ENCODE measurements at places on chromosomes 5 and 9.

DNA sequence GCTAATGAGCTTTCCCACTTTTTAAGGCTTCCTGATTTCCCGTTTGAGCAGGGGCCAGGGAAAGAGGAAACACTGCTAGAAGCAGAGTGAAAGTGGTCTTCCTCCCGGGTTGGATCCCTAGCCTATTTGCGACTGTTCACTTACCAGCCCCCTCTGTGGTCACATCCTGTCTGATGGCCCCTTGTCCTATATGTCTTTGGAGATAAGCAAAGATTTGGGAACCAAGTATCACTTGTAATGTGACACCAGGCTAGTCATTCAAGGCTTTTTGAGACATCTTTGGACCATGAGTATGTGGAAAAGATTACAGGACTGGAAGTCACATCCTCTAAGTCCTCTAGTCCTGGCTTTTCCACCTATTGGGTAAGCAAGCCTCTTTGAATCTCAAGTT is 6.1 kb downstream of the DNAJB5 start:
- peak; percentile 4 for DNase-seq

DNA sequence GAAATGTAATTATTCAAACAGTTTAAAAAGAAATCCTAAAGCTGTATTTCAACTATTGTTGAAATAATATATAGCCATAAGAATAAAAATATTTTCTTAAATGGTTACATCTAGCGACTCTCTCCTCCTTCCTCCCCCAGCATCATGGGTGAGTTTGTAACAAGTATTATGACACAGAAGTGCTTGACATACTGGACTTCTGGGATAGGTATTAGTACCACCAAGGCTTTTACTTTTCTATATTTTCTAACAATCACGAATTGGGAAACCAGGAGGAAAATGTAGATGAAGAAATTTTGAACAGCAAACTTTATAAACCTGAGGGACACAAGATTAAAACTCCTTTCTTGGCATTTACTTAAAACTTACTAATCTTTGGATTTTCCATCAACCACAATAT is 4.4 kb downstream of the RORB start:
- DNase-seq, result no peak

- DNase-seq, result no peak
Measured at GRCh38 chr5:150567031-150567717, 59.2 kb downstream of the NDST1 start.

DNA sequence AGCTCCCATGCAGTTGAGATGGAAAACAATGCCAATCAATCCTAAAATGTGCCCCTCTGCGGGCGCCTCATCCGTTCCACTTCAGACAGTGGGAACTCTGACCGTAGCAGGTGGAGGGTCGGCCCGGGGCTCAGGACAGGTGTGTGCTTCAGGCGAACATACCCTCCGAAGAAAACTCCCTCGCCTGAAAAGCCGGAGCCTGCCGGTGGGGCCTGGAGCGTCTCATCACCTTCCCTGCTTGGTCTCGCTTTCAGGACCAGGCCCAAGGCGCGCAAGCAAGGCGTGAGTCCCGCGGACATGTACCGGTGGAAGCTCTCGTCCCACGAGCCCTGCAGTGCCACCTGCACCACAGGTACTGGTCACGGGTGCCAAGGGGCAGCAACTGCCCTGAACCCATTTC is 26.4 kb downstream of the ADAMTSL2 start:
- DNase-seq, result no peak

- no peak for DNase-seq
Measured at GRCh38 chr5:54889826-54890225, 95.6 kb downstream of the ESM1 start.

DNA sequence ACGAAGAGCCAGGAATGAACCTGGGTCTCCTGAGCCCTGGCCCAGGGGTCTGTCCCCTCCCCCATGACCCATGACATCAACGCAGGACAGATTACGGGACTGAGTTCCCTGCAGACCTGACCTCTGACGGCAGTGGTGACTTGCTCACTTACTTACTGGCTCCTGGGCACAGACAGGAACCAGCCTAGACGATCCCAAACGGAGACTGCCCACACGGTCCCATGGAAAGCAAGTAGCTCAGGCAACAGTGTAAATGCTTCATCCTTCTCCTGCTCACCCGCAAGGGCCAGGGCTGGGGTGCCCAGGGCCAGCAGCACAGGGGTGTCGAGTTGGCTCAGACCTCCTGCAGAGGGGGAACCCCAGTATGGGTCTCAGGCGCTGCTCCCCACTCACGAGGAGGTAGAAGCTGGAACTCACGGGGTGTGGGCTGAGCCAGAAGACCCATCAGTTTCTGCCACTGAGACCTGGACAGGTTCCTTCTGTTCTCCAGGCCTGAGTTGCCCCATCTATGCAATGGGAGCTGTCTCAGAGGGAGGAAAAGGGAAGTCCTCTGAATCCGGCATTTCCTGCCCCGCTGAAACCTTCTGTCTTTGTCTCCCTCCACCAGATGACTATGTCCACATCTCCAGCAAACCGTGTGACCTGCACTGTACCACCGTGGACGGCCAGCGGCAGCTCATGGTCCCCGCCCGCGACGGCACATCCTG is 5.6 kb downstream of the ADAMTSL2 start:
- no peak for DNase-seq

DNA sequence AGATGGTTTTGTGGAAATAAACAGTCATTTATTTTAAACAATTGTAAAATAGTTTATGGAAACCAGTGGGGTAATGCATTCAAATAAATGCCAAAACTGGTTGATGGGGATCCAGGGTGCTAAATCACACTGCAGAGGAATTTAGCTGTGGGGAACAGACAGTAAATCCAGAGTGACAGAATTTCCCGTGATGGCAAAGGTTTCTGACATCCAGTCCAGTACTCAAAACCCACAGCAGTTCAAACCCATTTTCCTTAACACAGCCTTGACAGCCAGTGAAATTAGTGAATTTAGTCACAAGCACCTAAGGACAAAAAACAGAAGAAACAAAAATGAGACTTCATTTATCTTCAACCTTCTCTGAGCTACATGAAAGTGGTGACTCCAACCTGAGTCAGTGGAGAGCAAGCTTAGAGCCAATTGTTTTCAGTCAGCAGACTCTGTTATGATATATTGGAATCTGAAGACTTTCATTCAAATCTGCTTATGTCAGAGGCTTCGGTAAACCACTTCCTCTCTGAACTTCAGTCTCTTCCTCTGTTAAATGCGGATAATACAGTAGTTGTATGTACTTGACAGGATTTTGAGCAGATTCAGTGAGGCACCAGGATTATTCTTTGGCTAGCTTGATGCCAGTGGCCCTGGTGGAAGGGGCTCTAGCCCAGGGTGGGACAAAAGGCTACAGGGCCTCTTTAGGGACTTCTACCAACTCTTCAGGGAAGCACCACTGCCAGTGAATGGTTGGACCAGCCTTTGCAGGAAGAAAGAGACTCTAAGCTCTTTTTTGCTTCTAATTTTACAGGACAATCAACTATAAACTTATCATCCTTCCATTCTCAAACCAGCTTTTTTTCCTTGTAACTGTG is 185.3 kb downstream of the MAPKAP1 start:
- no peak for DNase-seq

DNA sequence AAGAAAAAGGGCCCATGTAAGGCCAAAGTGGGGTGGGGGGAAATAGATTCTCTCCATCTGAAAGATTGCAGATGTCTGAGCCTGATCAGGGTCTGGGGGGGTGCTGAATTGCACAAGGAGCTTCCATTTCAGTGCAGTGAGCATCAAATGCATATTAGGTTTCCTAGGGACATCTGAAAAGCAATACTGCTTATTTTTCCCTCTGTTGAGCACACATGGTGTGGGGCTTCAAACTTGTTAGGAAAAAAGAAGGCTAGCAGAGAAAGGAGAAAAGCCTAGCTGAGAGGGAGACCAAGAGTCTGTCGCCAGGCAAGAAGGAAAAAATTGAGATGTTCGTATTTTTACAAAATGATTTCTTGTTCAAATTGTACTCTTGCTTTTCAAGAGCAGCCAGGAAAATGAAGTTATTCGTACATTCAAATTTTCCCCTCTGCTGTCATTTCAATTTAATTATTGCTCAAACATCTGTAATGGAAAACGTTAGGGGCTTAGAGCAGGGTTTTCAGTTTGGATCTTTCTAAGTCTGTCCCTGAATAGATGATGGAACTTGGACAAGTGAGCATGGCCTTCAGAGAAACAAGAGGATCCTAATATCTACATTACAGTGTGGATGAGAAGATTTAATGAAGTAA is 191.9 kb upstream of the GAS1 start:
- DNase-seq, result no peak

- no peak for DNase-seq
Measured at GRCh38 chr9:68739621-68740174, 34.7 kb downstream of the PIP5K1B start.

DNA sequence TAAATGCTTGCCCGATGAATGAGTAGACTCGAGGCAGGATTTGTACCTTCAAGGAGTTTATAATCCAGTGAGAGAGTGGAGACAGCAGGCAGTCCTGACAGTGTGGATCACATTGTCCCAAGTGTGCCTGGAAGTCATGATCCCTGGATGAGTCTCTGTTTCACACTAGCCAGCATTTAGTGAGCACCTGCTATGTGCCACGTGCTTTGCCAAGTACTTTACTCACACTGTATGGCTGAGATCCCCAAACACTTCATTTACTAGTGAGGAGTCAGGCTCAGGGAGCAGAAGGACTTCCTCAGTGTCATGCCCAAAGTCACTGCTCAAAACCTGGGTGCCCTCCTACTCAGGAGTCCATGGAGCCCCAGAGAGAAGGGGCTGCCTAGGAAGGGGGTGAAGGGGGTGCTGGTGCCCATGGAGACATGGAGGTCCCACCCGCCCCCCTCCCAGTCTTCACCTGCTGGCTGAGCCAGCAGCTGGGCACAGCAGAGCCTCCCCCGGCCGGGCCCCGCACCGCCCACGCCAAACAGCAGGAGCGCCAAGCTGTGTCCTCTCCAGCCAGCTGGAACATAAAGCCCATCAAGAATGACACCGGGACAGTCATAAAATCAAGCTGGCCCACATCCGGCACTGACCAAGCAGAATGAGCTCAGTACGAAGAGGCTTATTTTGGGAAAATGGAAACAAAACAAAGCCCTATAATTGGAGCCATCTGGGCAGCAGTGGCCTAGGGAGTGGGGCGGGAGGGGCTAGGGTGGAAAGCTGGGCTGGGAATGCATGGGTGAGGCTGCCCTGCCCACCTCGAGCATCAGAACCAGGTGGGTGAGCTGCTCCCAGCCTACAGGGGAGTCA is 10.6 kb downstream of the LAMC3 start:
- DNase-seq, result peak; percentile 35

DNA sequence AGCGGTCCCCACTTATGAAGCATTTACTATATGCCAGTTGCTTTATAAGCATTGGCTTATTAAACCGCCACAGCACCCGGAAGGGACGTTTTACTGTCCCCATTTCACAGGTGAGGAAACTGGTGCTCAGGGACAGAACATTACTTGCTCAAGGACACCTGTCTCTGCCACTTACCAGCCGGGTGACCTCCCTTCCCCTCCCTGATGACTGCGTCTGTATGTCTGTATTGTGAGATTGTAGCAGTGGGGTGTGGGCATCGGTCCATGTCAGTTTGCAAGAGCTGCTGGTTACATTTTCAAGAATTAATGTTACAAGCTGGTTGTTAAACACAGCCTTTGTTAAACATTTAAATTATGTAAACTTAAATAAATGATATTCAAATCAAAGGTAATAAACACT is 77.6 kb upstream of the LMX1B start:
- DNase-seq, result no peak

DNA sequence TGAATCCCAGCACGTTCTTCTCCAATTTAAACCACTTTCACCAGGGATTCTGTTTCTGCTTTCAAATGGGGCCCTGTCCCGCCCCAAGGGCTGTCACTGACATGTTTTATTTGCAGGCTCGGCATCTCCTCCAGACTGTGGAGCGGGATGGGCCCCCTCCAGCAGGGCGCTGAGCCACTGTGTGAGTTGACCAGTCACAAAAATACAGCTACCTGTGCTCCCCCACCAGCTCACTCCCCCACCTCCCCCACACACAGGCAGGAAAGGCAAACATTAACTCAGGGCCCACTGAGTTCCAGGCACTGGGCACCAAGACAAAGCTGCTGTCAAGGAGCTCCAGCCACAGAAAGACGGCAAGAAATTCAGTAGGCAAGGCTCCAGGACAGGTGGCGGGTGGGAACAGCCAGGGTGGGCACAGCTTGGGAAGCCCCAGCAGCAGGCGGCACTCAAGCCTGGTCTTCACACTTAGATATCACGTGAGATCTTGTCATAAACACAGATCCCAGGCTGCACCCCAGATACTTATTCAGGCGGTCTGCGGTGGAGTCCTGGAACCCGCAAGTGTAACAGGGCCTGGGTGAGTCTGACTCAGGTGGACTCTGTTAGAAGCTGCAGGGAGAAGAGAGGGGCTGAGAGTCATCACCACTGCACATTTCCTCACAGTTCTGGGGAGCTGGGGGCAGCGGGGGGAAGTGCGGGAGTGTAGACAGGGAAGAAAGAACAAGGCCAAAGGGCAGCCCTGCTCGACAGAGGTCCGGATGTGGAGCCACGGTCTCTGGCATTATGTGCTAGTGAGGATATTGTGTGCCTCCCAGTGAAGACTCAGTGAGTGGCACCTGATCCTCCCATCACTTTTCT is 44.7 kb downstream of the OR2V1 start:
- DNase-seq, result no peak

GRCh38 chr9:37528652-37529471 is 43.1 kb downstream of the POLR1E start:
- DNase-seq, result no peak

- DNase-seq, result no peak
Measured at GRCh38 chr5:156694598-156694997, 155.5 kb upstream of the PPP1R2B start.

DNA sequence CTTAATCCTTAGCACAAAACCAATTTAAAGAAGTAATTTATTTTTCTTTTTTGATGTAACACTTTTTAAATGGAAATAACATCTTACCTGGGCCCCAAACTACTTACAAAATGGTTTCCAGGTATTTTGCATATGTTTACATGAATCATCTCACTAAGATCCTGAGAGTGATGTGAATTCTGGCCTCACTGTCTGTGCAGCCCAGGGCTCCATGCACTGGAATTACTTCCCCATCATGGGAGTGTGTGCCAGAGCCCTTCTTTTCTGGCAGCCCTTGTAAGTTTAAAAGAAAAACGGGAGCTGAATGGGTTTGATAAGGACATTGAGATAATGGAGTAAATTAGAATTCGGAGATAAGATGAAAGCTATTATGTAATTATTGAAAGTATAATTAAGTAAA is 12.2 kb upstream of the F2R start:
- no peak for DNase-seq

GRCh38 chr5:29054694-29055093 is 2016.3 kb upstream of the CDH9 start:
- DNase-seq, result no peak

GRCh38 chr9:116087246-116087645 is 66.3 kb upstream of the PAPPA start:
- DNase-seq, result no peak

DNA sequence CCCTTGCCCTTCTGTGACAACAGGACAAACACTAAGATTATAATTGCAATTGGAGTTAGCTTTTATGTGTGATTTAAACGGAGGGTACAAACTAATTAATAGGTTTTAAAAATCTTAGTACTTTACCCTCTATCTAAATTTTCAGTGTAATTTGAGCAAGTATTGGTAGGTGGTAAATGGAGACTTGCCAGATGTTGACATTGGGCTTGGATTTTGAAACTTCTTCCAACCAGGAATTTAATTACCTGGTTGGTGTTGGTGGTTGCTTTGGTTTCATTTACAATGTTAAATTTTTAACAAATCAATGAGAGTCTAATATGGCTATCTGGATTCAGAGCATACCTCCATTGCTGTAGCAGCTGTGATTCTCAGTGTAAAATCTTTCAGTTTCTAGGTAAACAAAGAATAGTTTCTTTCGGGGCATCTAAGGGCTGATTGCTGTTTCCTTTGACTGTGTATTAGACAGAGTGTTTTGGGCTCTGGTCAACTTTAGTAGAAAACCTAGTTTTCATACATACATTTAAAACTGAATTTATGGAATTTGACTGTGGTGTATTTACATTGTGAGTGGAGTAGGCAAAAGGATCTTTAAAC is 1.9 kb downstream of the DAPK1 start:
- no peak for DNase-seq
